ENCODE measurements at places on chromosomes 7 and 10. TPM values are rescaled to one million over a fixed set of nuclear protein-coding genes. Genes with fewer than 3 reads are reported as not detected.

GRCh38 chr10:30459283-30459682 is 25.3 kb downstream of the MAP3K8 start:
- no peak for DNase-seq

DNA sequence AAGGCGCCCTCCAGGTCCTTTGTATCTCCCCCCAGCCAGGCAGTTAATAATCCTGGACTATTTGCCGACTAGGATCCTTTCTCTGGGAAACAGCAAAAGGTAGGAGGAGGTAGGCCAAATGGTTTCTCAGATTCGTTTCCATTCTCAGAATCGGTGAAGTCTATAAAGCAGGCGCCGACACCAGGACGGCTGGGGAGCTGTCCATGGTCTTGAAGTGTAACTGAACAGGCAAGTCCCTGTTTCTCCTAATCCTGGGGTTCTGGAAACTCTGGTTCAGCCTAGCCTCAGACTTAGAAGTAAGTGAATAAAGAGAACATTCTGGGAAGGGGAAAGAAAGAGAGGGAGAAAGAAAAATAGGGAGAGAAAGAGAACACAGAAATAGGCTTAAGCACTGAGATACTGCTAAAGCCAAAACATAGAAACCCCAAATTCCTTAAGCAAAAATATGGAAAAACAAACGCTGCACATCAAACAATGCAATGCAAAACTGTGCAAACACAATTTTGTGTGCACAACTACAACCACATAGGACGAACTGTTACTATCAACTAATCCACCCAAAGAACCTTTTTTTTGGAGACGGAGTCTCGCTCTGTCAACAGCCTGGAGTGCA is 11.1 kb upstream of the INA start:
- peak; percentile 73 for DNase-seq

- DNase-seq, result no peak
These were observed 5.1 kb downstream of the TBL2 start for GRCh38 chr7:73573276-73573675.

DNA sequence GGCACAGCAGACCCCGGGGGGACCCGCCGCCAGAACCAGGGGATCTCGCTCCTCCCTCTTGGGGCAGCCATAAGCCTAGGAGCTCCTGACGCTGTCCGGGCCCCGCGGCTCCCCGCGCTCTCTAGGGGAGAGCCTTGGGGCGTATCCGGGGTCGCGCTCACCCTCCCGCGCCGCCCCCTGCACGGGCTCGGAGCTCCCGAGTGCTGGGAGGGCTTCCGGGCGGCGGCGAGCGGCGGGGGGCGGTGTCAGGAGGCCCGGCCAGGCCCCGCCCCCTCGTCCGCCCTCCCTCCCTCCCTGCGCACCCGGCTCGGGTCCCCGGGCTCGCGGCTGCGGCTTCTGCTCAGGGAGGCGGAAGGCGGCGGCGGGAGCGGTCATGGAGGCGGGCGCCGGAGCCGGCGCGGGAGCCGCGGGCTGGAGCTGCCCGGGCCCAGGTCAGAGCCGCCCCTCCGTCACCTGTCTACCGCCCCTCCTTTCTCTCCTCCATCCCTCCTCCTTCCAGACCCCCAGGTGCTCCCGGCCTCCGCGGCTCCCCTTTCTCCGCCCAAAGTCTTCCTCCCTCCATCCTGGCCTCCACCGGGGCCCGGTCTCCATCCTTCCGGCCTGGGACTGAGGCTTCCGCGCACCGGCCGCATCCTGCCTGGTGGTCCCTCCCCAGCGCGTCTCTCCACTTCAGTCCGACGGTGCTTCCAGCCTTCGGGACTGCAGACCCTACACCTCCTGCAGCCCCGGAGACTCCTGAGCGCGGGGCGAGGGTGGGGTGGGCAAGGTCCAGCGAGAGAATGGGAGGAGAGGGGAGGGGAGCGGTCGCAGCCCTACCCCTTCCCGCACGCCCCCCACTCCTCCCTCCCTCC is at the start of gene CCDC136:
CCDC136 (plus strand) TSS at position 848 of the 851 bp plus-strand sequence. CDS start 444 bp downstream, outside the sequence.
- peak; percentile 97 for DNase-seq

DNA sequence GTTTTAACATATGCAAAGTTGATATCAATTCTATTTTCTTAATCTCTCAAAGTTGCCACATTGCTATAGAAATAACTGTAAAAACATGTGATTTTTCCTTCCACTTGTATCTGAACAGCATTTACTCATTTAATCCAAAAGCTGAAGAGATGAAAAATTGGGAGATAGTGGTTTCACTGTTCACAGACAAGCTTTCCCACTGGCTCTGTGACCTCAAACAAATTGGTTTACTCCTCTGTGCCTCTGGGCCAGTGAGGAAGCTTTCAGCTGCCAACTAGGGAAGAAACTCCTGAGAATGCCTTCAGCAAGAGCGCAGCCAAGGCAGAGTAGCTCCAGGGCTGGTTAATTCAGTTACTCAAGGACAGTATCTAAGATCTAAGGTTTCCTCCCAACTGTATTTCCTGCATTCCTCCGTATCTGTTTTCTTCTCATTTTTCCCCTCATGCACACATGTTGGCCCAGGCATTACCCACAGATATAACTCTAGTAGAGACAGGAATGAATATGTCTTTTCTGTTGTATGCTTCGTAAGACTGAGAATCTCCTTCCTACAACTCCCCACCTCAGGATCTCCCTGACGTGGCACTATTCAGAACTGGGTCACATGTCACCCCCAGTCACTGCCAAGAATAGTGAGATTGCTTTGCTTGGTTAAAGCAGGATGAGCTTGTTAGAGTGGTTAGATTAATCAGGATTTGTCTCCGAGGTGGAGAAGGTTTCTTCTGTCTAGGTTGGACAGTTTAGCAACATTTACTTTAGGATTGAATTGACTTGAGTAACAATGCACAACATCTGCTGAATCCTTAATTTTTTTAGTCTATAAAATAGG is 315.7 kb downstream of the NRG3 start:
- no peak for DNase-seq

- DNase-seq, result no peak
These were observed 132.2 kb downstream of the ZNF365 start for GRCh38 chr10:62506371-62506770.

DNA sequence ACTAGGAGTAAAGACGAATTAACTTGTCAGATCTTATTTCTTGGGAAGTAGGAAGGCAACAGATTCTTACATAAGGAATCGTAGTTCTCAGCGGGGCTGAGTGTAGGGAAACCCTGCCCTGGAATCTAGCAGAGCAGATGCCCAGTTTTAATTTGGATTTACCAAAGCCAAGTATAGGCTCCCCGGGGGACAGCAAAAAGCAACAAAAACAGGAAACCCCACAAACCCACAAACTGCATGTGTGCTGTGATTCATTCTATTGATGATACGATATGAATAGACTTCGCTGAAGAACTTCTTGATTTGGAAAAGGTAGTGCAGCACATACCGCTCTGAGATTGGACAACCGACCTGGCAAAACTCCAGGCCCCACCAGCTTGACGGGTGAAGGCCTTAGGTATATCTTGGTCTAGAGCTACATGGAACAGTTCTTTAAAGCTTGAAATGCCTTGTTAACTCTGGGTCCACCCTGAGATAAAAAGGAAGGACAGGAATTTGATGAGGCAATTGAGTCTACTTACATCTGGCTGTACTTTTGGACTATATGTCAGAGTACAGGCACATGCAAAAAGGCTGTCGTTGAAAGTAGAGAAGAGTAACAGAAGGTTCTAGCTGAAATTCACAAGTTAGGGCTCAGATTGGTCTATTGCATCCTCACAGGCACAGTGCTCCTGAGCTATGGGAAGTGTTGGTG is 49.1 kb downstream of the STRA8 start:
- no peak for DNase-seq

GRCh38 chr7:30795161-30795948 is 24.1 kb downstream of the MINDY4 start:
- DNase-seq, result no peak

- DNase-seq, result peak; percentile 92
These were observed 588 bp upstream of the PAOX start for GRCh38 chr10:133378251-133379096.

DNA sequence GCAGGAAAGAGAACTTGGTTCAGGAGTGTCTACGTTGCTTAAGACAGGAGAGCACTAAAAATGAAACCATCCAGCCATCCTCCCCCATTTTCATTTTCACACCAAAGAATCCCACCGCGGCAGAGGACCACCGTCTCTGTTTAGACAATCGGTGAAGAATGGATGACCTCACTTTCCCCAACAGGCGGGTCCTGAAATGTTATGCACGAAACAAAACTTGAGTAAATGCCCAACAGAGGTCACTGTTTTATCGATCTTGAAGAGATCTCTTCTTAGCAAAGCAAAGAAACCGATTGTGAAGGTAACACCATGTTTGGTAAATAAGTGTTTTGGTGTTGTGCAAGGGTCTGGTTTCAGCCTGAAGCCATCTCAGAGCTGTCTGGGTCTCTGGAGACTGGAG is 1.4 kb upstream of the IL6 start:
- no peak for DNase-seq

GRCh38 chr7:46207931-46208634 is 287.0 kb upstream of the IGFBP3 start:
- DNase-seq, result no peak

- no peak for DNase-seq
These were observed 40.7 kb downstream of the MRPL32 start for GRCh38 chr7:42972699-42973500.

DNA sequence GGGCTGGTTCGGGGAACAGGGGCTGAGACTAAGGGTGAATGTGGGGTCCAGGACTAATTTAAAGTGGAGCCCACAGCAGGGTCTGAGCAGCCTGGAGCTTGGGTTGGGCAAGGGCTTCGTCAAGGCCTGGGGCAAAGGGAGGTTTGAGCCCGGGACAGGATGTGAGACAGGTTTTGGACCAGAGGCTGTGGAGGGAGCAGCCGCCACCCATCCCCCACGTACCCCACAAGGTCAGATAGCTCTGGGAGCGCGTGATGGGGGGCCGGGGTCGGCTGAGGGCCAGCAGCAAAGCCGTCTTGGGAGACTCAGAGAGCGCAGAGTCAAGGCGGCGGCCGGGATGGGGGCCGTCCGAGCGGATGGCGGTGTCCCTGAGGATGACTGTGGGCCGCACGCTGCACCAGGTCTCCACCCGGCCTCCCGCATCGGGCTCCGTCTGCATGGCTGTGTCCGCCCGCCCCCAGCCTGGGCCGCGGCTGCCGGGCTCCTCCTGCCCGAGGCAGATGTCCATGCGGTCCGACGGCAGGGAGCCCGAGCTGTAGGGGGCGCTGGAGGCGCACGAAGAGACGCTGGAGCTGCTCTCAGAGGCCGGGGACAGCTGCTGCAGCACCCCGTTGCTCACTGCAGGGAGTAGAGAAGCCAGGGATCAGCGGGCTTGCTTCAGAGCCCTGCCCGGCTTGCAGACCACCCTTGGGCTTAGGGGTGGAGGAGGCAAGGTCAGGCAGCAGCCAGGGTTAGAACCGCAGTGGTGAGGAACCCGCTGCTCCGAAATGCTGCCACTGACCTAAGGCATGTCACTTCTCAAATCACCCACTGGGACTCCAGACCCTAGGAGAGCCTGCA is 12.1 kb downstream of the PDZD7 start:
- peak; percentile 97 for DNase-seq

DNA sequence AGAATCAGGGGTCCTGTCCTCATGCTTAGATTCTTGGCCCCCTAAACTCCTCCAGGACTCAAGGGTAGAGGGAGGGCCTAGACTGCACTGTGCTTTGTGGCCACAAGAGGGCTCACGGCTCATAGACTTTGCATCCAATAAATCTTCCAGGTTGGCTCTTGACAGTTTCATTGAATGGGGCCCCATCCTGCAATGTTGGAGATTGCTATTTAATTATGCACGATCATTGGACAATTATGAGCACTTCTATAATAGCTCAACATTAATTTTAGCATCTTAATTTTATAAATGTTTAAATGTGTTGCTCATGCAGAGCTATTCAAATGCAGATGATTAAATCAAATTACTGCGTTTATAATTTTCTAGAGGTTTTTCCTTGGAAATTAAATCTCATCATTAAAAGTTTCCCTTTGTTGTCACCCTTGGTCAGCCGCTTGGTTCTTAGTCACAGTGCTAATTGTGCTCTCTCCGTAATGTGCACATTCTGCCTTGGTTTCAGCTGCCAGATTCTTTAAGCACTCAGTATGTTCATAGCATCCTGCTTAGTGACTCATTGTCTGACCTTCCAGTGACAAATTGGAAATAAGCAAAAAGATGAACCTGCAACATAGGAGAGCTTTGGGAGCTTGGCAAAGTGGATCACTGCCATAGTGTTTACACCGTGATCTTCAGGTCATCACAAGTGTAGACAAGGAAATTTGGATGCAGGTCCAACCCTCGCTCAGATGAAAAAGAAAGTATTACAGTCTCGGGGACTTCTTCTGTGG is 33.4 kb upstream of the PLPP4 start:
- peak; percentile 65 for DNase-seq

GRCh38 chr7:18577096-18577771 is 81.7 kb downstream of the HDAC9 start:
- DNase-seq, result no peak

ARID5B gene
- 1.4 TPM for total RNA-seq

BMPER gene
- total RNA-seq, result 2.4 TPM

CBX3 gene
- total RNA-seq, result 170 TPM

SLC16A12 gene
- 4.1 TPM for total RNA-seq

MBL2 gene
- not detected for total RNA-seq

PDE6C gene
- total RNA-seq, result not detected

INA gene
- total RNA-seq, result 25.0 TPM

HYAL4 gene
- total RNA-seq, result 0.11 TPM

CYP3A7 gene
- not detected for total RNA-seq

SLC25A28 gene
- total RNA-seq, result 24.0 TPM

TMEM184A gene
- 0.74 TPM for total RNA-seq

Measured in H7 (cell line).